Panc1 (cell line): ENCODE measurements at places on chromosomes 3 and 15. TPM values are rescaled to one million over a fixed set of nuclear protein-coding genes. Genes with fewer than 3 reads are reported as not detected.

DGKG gene
- total RNA-seq: 0.46 TPM

IL5RA gene
- total RNA-seq: not detected

GRCh38 chr3:132380920-132381319 lies 36.4 kb upstream of the DNAJC13 start:
- no peak for DNase-seq

PRR20G gene
- not detected for total RNA-seq

RASA2 gene
- total RNA-seq: 14.5 TPM

DNA sequence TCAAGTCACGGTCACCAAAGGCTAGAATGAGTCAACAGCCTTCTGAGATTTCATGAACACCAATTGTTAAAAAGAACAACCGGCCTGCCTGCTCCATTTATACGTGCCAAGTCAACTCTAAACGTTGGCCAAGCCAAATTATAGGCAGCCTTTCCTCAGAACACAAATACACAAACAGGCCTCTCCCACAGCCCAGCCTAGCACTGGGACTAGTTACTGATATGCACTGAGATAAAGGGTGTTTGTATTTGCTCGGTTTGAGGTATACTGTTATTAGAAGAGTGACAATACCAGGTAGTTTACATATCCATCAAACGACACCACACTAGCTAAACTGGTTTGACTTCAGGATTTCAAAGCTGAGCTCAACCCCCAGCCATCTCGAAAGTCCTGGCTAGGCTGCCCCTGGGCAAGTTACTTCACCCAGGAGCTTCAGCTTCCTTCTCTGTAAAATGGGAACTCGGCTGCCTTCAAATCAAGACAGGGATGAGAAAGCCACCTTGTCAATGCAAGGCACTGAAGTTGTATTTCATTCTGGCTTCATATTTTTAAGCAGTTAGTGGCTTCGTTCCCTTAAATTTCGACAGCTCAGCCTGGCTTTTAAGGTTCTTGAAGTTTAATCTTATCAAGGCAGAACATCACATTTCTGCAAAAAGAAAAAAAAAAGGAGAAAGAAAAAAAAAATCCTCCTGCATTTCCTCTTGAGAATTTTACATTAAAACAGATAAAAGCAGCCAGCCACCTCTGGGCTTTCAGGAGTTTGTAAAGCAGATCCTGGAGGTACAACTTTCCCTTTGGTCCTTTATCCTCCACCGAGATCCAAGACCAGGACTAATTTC lies 4.0 kb downstream of the TLE3 start:
- DNase-seq: no peak

ATP13A5 gene
- not detected for total RNA-seq

CYP1A1 gene
- 0.15 TPM for total RNA-seq

DNA sequence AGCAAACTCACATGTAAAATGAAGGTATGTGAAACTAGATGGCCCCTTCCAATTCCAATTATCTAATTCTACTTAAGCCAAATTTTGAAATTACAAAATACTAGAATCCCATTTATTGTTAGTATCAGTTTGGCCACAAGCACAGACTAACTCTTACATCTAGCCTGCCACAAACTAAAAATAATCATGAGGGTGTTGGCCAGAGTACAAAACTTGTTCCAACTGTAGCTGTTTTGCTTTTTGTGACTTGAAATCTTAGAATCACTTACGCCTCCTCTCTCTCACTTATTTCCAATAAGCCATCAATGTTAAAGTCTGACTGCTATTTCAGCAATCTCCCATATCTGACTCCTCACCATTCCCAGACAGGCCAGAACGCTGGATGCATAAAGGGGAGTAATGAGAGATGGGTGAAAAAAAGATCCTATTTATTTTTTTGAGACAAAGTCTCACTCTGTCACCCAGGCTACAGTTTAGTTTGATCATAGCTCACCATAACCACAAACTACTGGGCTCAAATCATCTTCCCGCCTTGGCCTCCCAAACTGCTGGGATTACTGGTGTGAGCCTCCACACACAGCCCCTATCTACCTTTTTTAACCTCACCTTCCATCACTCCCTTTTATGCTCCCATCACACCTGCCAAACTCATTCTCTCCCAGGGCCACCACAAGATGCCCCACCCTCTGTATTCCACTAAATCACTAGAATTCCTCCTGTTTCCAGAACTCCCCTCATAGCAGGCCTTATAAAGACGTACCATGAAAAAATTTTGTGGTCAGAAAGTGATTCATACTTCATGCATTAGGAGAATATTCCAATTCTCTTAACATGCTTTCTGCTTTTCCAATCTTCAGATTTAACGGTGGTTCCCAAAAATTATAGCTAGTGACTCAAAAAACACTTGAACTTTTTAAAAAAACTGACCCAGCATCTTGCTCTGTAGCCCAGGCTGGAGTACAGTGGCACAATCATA lies 36.5 kb downstream of the ATOSA start:
- no peak for DNase-seq

DNA sequence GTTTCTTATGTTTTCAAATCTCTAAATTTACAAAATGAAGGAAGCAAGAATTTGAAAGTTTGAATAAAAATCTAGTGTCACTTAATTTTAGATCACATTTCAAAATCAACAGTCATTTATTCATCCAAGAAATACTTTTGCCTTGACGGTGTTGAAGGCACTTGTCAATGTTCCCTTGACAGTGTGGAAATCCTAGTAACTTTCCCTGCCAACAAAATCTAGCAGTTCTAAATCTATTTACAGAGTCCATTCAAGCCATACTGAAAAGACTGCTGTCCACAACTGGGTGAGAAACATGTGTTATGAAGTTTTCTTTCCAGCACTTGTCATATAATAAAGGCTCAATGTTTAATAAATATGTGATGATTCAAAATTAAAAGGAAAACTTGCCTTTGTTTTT lies 8.6 kb upstream of the MAP2K5 start:
- no peak for DNase-seq
